ENCODE measurements at places on chromosomes 1 and 21.

DNA sequence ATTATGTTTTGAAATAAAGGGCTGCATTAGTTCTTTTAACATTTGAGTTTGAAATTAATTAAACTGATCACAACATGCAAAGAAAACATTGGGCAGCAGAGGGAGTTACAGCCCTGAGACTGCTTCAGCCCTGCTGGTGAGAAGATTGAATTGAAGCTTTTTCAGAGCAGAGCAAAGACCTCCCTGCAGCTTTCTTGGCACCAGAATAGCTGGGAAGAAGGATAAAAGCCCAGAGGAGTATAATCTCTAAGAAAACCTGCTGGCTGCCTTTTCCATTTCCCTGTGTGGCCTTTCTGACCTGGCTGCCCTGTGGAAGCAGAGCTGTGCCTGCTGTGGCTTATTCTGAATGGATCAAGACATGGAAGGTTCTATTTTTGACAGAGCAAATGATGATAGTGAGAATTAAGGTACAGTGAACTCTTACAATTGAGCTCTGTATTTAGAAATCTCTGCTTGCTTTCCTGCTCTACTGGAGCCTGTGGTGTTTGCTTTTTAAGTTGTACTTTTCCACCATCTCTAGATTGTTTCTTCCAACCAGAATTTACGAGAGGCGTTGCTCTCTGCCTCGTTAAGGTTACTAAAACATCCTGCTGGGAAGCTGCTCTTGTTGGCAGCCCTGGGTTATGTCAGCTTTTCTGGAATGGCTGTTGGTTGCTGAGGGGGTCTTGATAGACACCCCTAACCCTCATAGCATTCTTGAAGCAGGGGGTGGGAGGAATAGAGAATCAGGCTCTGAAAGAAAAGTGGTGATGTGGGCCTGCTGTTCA lies 9.9 kb downstream of the SNRPE start:
- peak; percentile 65 for DNase-seq

DNA sequence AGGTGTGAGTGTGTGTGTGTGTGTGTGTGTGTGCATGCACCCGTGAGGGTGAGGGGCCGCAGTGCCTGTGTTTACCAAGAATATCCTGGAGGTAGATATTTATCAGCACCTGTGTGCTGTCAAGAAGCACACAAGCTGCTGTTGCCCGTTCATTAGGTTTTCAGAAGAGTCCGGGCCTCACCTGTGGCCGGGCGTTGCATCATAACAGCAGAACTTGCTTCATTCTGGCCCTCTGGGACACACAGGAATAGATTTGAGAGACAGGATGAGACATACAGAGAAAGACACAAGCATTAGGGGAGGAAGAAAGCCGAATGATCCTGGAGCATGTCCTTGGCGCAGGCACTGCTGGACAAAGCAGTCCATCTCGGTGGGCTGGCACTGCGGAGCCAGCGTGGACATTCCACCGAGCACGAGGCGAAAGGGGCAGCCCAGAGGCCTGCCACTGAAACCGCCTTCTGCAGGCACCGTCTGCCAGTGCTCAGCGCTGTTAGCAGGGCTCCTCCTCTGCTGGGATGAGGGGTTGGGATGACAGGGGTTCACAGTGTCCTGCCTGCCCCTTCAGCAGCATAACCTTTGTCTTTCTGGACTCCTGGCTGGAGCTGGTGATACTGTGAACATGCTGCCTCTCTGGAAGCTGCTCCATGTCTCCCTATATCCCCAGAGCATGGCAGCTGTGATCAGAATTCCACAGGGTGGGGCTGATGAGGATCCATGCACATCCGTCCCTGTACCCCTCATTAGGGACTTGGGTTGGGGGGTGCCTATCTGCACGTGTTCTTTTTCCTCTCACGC lies 81.1 kb downstream of the PEX14 start:
- DNase-seq: no peak

- DNase-seq: no peak
Measured at GRCh38 chr1:18021242-18021641, 86.4 kb upstream of the IGSF21 start.

GRCh38 chr21:34986561-34987500 lies 62.3 kb downstream of the RUNX1 start:
- DNase-seq: peak; percentile 62

DNA sequence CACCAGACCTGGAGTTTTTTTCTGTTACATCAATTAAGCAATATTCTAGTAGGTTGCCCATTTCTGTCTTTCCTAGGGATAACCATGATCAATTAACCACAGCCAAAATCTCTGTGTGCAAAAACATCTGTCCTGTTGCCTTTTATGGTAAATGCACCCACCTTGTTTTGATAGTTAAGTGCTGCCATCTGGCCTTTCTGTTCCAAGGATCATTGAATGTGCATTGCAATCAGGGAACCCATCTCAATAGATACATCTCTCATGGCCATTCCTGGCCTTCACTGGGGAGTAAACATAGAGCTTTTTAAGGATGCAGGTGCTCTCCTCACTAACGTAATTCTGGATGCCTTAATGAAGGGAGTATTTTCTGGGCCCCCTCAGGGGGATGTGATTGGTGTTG lies 111.8 kb upstream of the KIAA1614 start:
- DNase-seq: no peak

GRCh38 chr1:116538544-116538943 lies 32.3 kb downstream of the CD58 start:
- DNase-seq: peak; percentile 77

GRCh38 chr1:30680429-30680828 lies 43.0 kb downstream of the MATN1 start:
- DNase-seq: no peak

- DNase-seq: no peak
Measured at GRCh38 chr1:10948463-10948775, 64.0 kb upstream of the TARDBP start.

DNA sequence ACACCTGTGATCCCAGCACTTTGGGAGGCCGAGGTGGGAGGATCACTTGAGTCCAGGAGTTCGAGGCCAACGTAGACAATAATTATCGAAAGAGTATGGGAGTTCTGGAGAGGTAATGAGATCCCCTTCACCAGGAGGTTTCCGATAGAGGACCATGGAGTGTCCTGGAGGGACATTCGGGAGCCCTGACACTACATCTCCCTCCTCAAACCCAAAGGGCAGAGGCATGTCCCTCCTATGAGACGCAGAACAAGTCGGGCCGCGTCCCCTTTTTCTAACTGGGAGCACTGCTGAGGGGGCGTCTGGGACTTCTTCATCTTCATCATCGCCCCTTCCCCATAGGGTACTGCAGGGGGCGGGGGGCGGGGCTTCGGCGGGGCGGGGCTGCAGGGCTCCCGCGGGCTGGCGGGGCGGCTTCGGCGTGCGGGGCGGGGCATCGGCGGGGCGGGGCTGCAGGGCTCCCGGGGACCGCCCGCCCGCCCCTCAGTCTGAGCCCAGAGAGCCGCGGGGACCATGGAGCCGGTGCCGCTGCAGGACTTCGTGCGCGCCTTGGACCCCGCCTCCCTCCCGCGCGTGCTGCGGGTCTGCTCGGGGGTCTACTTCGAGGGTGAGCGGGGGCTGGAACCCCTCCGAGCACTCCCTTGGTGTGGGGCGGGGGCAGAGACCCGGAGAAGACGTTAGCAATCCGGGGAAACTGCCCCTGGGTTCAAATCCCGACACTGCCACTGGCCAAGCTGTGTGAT lies at the start of gene THEMIS2:
TSS of gene THEMIS2 (plus strand) at position 486 of the 743 bp plus-strand sequence. CDS start at position 514, 28 bp downstream.
- no peak for DNase-seq

GRCh38 chr1:167456524-167456923 lies 61.8 kb downstream of the CD247 start:
- no peak for DNase-seq

- DNase-seq: no peak
Measured at GRCh38 chr1:240644732-240645131, 32.8 kb upstream of the GREM2 start.

DNA sequence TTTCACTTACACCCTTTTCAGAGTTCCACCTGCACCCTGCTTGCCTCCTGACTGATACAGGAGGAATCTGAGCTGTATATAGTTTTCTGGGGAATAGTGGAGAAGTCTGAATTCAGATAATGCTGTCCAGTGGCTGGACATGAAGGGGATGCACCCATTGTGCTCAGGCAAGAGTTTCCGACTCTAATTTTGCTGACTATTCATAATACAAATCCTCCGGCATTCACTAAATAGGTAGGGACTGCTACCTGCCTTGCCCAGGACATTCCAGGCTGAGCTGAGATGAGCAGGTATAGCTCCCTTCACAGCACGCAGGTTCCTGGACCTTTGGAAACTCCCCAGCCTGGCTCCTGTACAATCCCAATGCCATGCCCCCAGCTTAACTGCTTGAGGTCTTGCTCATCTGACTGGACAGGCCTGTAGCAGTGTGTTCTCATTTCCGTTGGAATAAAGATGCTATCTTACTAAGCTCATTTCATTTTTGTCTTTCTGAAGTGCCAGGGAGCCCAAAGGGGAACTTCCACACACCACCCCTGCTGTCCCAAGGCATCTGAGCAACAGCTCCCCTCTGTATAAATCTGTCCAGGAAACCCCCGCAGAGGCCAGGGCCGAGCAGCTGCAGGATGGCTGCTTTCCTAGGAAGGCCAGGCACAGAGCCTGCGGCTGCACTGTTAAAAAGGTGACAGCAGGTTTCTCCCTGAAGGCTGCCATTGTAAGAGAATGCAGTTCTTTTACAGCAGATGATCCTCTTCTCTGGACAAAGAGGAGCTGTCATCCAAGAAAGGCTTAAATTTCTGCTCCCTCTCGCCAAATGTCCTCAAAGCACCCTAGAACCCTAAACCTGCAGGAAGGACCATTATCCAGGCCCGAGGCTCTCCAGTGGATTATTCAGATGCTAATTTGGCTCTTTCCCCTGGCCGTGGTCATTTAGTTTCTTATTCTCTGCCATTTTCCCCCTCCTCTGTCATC lies 21.7 kb upstream of the VASH2 start:
- DNase-seq: no peak

DNA sequence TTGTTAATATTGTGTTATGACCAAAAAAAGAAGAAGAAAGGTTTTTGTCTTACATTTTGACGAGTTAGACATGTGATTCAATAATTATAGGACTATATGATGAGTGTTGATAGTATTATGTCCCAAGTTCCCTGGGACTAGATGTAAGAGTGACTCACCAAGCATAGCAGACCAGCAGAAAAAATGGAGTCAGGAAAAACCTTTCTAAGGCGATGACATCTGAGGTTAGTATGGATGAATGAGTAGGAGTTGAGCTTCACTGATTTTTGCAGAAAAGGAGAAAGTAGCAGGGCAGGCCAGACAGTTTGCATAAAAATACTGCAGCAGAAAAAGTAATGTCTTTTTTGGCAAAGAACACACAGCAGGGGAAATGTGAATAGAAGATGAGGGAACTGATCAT lies 1041.3 kb upstream of the ADGRL4 start:
- no peak for DNase-seq
